ENCODE measurements at places on chromosomes 12 and 14.

- no peak for DNase-seq
Observed at GRCh38 chr12:25254271-25254880, 3.6 kb upstream of the KRAS start.

GRCh38 chr12:6382982-6383381 lies 980 bp upstream of the LTBR start:
- no peak for DNase-seq

DNA sequence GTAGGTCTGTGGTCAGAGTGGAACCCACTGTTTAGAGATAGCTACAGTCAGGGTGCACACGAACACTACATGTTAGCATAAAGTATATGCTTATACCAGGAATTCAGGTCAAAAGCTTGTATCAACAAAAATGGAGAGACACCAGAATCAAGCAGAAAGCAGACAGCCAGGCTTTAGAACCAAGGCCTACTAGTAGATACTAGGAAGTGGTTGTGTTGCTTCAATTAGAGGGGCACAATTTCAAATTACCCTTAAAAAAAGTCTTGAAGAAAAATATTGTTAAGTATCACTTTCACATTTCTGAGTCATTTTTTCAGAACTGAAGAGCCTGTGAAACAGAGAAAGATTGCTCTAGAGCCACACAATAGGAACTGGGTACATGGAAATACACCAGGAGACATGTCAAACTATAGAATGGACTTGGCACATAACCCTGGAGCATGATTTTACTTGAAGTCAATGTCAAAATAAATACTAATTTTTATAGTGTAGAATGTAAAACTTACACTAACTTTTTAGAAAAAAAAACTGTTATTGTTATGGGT lies 41.6 kb downstream of the LRRC9 start:
- no peak for DNase-seq

DNA sequence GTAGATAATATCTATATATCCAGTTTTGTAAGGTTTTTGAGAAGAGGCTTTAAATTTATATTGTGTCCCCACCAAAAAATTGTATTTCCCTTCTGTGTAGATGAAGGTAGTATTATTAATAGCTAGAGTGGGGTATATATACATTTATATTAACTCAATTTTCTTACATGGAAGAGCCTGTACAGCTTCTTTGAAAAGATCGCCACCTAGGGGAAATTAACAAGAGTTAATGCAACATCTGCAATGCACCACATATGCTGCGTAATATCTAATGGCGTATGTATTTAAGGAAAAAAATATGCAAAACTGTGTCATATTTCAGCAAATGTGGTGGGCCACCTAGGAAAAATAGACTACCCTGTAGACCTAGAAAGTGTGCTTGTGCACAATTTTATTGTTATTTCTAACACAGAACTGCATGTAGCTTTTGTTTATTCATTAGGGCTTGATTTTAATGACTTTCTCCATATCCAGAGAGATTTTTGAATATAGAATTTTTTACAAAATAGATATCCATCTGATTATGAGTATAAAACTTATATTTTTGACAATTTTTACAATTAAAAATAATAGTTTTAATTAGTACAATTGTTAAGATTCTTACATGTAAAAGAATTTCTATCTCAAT lies 14.0 kb downstream of the CCER1 start:
- DNase-seq, result no peak

GRCh38 chr12:110007881-110008280 lies 8.7 kb downstream of the ANKRD13A start:
- no peak for DNase-seq

DNA sequence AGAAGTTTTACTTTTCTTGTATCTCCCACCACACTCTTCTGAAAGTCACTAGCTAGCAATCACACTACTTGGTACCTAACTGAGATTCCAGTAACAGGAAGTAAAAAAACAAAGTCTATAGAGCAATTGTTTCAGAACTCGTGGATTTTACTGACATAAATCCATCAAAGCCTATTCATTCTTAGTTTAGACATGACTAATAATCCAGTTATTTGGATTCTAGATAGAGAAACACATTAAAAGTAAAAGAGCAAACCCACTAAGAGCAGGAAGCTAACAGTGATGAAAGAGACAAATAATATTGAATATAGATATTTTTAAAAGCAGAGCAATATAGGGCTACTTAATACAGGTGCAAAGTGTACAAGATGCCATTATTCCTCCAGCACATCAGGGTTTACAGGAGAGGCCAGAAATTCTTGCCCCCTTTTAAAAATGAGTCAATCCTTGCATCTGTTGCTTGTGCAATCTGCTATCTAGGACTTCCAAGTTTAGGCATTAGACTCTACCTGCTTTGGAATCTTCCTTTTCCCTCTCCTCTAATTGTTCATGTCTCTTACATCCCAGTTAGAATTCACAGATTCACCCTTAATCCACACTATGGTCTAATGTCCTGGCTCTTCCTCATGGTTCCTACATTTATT lies 6.0 kb downstream of the HEATR5A start:
- DNase-seq, result no peak

GRCh38 chr12:13198876-13199275 lies 2.4 kb downstream of the EMP1 start:
- no peak for DNase-seq

DNA sequence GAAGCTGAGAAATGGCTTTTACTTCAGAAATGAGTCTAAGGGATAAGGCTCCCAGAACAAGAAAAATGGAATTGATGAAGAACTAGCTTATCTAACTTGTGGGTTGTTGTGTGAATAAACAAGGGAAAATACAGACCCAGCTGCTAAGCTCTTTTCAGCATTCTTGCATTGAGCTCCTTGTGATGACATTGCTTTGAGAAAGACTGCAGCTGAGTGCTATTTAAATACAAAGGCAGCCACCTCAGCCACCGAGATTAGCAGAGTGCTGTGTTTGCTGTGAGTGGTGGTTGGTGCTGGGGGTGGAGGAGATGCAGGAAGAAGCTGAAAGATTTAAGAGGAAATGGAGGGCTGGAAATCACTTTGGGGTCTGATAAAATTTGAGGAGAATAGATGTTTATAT lies 396.0 kb upstream of the PRICKLE1 start:
- DNase-seq, result no peak
